ENCODE measurements at places on chromosomes 7 and 10.

GRCh38 chr7:33654676-33655075 lies 250.7 kb upstream of the BMPER start:
- DNase-seq = no peak

- no peak for DNase-seq
These were observed 188.8 kb upstream of the POT1 start for GRCh38 chr7:125118444-125118843.

DNA sequence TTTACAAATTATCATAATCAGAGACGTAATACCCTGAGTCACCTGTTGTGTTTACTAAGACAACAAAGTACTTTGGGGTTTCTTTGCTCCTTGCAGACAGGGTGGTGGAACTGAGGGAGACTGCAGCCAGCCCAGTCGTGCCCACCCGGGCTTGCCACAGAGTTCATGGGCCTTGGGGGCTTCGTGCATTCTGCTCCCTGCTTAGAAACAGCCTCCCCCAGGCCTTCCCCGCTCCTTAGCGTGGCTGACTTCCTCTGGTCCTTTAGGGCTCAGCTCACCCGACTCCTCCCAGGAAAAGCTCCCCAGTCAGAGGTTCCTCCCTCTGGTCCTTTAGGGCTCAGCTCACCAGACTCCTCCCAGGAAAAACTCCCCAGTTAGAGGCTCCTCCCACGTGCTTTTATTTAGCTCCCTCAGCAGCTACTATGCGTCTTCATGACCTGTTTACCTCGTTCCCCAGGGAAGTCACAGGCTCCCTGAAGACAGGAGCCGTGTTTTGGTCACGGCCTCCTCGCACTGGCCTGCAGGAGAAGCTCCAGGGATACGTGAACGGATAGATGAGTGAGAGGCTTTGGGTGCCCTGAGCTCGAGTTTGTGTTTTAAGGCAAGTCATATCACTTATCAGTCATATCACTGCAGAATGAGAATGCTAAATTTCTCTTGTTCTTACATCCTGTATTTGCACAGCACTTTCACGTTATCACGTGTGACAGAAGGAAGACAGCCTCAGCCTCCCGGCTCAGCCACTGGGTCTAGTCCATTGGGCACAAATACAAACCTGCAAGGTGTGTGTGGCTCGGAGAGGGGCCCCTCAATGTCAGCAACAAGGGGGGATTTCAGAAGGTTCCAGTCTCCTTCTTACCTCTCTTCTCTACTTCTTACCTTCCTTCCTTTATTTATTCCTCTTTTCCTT lies 52.7 kb upstream of the VIPR2 start:
- no peak for DNase-seq

DNA sequence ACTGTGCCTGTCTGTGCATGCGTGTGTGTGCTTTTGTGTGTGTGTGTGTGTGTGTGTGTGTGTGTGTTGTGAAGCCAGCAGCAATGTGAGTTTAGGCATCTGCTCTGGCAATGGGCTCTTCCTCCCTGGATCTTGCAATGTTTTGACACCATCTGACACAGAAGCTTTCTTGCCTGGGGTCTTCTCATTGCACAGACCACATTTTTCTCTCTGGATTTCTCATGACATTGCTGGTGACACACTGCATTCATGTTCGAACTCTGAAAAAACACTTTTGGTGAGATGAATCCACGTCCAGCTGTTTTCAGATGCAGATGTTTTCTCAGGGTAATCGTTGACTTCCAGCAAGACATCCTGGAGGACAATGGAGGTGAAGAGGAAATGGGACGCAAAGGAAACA lies 63.0 kb upstream of the FZD8 start:
- DNase-seq = no peak

- DNase-seq = peak; percentile 41
These were observed 727 bp downstream of the ATRNL1 start for GRCh38 chr10:115093776-115094408.

DNA sequence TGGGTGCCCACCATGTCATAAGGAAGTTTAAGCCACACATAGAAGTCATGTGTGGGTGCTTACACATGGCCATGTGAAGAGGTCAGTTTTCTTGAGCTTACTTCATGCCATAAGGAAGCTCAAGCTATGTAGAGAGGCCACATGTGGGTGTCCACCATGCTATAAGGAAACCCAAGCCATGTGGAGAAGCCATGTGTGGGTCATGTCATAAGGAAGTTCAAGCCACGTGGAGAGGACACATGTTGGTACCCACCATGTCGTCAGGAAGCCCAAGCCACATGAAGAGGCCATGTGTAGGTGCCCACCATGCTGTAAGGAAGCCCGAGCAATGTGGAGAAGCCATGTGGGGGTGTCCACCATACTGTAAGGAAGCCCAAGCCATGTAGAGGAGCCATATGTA lies 1089.2 kb upstream of the AUTS2 start:
- DNase-seq = no peak
